Adipocyte (in vitro differentiated cells): ENCODE measurements at places on chromosomes 12 and 14.

GRCh38 chr14:72894623-72895378 is 900 bp upstream of the DPF3 start:
- DNase-seq, result peak; percentile 54

GRCh38 chr12:93361151-93361919 is 16.4 kb upstream of the NUDT4 start:
- no peak for DNase-seq

- DNase-seq, result peak; percentile 42
Measured at GRCh38 chr12:31585271-31585670, 5.7 kb downstream of the DENND5B start.

- peak; percentile 89 for DNase-seq
Measured at GRCh38 chr12:121443193-121443870, 43.4 kb downstream of the RNF34 start.

DNA sequence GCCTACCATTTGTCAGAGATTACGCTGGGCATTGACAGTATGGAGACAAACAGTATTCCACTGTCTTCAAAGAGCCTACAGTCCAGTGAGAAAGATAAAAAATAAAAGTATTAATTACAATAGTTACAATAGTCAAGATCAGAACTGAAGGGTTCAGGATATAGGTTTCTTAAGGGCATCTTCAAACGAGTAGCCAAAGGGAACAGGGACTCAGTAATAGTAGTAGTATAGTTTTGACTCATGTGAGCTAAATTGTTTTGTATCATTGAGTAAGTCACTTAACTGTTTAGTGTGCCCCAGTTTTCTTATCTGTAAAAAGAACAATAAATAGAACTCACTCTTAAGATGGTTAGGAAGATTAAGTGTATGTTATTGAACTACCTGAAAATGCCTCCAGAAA is 123.6 kb downstream of the METTL25 start:
- DNase-seq, result no peak

- DNase-seq, result peak; percentile 26
Measured at GRCh38 chr12:52496590-52497071, 3.6 kb upstream of the KRT6A start.

DNA sequence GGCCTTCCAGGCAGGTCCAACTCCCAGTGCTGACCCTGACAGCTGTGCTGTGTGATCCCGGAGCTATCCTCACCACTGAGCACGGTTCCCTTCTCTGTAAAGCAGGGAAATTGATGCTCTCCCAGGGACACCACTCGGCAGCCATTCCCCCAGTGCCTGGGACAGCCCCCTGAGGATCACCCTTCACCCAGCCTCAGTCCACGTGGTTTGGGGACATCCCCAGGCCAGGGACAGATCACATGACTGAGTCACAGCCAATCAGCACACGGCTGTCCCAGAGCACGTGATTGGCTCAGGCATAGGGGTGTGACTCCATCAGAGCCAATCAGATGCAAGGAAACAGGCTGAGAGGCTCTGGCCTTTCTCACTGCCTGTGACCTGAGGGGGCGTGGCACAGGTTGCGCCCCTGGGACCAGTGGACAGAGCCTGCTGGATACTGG is 68.8 kb upstream of the SFSWAP start:
- no peak for DNase-seq

- DNase-seq, result no peak
Measured at GRCh38 chr14:98182393-98183055, 1089.5 kb downstream of the BCL11B start.

DNA sequence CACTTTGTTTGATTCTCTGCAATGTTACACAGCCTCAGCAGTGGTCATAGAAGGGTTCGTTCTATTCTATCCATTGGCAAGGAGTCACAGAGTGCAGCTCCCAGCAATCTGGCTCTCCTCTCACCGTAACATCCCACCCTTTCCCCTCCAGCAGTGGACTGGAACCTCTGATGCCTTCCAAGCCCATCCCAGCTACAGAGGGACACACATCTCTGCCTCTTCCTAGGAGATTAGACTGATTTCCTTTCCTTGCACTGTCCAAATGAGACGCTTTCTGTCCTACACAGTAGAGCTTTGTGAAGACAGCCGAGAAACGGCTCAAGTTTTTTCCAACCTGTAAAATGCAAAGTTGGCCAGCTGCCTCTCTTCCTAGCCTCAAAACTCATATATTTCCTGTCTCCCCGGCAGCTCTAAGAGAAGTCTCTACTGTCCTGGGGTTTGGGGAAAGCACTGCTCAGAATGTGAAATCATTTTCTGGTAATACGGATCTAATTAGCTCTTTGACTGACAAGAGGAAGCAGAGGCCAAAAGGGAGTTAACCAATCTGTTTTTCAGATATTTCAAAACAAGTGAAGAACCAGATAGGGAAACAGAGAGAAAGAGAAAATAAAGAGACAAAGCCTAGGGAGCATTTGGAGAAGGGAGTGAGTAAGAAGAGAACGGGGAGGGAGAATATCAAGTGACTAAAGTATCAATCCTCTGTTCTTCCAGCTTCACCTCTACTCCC is 516 bp downstream of the NINJ2 start:
- DNase-seq, result peak; percentile 43

GRCh38 chr14:68109132-68109900 is 289.7 kb downstream of the RAD51B start:
- DNase-seq, result peak; percentile 45

GRCh38 chr12:49921299-49921698 is 17.6 kb upstream of the FAIM2 start:
- no peak for DNase-seq

GRCh38 chr12:56954958-56955355 is 2.5 kb downstream of the RDH16 start:
- no peak for DNase-seq

- DNase-seq, result no peak
Measured at GRCh38 chr14:62629176-62629725, 416.0 kb downstream of the KCNH5 start.

DNA sequence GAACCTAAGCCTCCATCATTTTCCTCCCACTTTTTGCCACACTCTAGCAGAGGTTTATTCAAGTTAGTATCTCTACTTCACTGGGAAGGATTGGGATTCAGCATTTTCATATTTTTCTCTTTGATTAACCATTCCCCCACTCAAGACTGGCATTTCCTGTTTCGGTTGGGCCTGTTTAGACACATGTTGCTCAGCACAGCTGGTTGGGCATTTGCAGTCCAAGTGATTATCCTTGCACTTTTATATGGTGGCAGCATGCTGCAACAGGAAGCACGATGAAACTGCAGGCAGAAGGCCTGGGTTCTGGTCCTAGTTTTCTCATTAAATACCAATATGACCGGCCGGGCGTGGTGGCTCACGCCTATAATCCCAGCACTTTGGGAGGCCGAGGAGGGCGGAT is 182.9 kb upstream of the GRIN2B start:
- DNase-seq, result no peak

DNA sequence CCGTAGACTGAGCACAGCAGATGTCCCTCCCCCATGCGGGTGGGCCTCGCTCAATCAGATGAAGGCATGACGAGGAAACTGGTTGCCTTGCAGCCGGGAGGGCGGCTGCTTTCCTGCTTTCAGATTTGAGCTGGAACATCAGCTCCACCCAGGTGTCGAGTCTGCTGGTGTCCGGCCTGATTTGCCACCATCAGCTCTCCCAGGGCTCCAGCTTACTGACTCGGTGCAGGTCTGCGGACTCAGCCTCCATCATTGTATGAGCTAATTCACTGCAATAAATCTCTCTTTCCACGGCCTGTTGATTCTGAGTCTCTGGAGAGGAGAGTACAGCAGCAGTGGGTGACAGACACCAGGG is 156.2 kb downstream of the KIF26A start:
- no peak for DNase-seq

- DNase-seq, result no peak
Measured at GRCh38 chr12:23948291-23948690, 1.2 kb downstream of the SOX5 start.

GRCh38 chr12:132582058-132582420 is 28.3 kb downstream of the LRCOL1 start:
- no peak for DNase-seq

DNA sequence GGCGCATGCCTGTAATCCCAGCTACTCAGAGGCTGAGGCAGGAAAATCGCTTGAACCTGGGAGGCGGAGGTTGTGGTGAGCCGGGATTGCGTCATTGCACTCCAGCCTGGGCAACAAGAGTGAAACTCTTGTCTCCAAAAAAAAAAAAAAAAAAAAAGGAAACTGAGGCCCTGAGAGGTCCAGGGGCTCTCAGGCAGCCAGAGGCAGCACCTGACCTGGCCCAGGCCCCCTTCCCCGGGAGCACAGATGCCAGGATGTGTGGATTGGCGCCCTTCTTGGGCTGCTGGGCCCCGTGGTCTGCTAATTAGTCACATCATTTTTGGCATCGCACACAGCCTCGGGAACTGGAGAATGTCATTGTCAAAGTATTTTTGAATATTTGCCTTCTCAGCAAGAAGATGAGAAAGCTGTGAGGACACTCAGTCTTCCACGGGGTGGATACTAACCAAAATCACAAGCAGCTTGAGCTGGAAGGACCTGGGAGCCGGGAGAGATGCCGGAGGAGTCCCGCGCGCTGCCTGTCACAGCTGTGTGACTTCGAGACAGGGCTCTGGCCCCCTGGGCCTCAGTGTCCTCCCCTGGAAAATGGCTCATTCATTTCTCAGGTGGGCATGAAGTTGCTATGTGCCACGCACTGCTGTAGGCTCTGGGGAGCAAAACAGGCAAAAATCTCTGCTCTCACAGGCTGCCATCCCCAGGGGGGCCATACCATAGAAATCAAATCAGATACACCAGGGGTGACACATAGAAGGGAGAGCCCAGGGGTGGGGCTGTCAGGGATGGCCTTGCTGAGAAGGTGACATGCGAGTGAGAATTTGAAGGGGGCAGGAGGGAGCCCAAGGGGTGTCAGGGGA is 12.5 kb upstream of the RCOR1 start:
- DNase-seq, result peak; percentile 75

GRCh38 chr14:77906446-77906845 is 106.5 kb downstream of the ADCK1 start:
- DNase-seq, result no peak

DNA sequence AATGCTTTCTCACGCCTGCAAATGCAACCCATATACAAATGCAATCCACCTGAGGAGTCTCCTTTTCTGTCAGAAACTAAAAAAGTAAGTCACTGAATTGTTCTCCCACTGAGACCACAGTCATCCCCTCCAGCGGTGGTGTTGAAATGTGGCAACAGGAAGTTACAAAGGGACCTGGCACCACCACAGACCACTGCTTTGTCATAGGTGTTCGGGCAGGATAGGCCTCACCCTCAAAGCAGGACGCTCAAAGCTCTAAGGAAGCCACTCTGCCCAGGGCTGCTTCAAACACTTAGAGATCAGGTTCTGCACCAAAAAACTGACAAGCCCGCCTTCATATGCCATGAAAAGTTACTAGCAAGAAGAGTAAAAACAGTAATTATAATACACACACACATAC is 11.3 kb downstream of the PHLDA1 start:
- peak; percentile 73 for DNase-seq

GRCh38 chr14:76715101-76715500 is 46.2 kb upstream of the VASH1 start:
- no peak for DNase-seq

GRCh38 chr12:112992541-112993398 is 14.5 kb downstream of the OAS2 start:
- DNase-seq, result peak; percentile 76

DNA sequence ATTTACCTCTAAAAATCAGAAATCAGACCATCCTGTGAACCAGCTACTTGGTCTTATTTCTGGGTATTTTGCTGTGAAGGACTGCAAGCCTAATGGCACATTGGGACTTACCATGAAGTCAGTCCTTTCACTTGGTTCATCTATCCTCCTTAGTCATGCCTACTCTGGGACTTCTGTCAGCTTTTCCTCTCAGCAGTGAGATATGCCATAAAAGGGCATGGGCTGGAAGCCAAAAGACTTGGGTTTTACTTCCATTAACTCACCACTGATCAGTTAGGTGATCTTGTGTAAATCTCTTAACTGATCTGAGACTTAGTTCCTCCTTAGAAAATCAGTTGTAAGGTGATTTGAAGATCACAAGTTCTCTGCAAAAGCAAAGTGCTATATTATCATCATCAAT is 116.5 kb downstream of the PAH start:
- DNase-seq, result no peak

DNA sequence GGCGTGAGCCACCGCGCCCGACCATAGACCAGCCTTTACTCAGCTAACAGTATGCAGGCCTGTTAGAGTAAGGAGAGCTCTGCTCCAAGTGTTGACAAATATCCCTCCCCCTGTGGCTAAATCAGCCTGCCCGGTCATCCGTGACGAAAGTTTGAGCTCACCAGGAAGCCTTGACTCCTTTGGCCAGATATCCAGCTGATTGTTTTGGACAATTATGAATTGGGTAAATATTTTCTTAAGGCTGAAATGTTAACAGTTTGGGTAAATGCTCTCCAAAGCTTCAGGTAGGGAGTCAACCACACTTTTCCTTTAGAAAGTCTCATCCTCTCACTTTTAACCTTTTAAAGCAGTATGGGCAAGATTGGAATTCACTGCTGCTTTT is 157.9 kb downstream of the PAWR start:
- peak; percentile 39 for DNase-seq

DNA sequence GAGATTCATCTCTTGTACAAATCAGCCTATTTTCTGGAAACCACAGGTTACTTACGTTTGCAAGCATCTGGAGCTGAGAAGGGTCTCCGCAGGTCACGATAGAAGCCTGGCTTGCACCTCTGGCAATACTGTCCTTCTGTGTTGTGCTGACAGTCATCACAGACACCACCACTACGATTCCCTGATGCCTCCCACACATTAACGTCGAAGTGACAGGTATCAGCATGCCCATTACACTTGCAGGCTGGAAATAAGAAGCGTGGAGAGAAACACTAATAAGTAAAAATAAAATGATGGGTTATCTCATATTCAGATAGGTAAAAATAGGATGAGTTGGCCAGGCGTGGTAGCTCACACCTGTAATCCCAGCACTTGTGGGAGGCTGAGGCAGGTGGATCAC is 80.2 kb downstream of the NTN4 start:
- DNase-seq, result no peak

- no peak for DNase-seq
Measured at GRCh38 chr14:36212577-36212976, 36.1 kb upstream of the PTCSC3 start.

DNA sequence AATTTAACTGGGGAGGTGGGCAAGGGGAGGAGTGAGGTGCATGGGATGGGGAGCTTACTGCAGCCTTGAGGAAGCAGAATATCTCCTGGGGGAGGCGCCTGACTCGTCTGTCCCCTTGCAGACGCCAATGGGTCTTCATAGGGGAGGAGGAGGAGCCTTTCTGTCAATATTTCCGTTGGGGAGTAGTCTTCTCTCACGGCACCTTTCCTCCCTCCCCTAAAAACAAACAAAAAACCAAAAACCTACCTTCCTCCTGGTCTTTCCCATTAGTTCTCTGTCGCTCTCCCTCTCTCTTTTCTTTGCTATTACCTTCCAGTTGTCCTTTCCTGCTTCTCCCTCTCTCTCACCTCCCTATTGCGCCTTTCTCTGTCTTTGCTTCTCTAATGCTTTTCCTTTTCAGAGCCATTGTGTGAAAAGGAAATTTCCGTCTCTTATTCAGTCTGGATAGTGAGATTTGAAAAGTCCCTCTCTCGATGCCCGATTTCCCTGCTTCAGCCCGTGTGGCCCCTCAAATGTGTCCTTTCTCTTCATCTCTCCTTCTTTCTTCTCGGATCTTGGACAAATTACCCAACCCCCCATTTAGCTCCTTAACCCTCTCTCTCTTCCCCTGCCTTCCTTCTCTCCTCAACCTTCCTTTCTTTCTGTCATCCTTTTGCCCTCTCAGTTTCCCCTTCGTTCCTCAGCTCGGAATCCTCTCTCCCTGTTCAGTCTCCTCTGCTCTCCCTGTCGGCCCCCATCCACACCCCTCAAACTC is 5.9 kb downstream of the GPR84 start:
- peak; percentile 52 for DNase-seq

GRCh38 chr14:91385224-91385623 is 32.4 kb downstream of the CCDC88C start:
- DNase-seq, result no peak

GRCh38 chr14:89571491-89571890 is 154.5 kb upstream of the FOXN3 start:
- no peak for DNase-seq
